Stimulated activated CD4-positive, alpha-beta T cell treated with anti-CD3 and anti-CD28 coated beads, Interleukin-1b, Interleukin-23, amount 100 ng/mL, for 1 hour (primary cell): ENCODE measurements at places on chromosomes 7 and 10.
A peak's percentile ranks its signal among the peaks of the same experiment; 100 is the strongest.

- peak; percentile 56 for DNase-seq
Observed at GRCh38 chr10:80444646-80445319, 9.3 kb upstream of the TSPAN14 start.

DNA sequence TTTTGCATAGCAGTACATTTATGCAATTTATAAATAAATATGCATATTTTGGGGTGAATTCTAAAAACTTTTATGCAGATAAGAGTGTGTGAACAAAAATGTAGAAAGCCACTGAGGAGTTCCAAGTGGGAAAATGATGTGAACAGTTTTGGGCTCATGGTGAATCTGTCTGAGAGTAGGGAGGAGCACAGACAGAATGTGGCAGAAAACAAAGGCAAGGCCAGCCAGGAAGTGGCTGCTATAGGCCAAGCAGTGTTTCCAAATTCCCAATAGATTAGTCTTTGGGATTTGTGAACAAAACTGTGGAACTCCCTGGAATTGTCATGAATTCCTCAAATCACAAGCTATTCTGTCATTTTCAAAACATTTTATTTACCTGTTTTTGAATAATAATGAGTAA lies 73.6 kb upstream of the AMPH start:
- DNase-seq, result no peak

DNA sequence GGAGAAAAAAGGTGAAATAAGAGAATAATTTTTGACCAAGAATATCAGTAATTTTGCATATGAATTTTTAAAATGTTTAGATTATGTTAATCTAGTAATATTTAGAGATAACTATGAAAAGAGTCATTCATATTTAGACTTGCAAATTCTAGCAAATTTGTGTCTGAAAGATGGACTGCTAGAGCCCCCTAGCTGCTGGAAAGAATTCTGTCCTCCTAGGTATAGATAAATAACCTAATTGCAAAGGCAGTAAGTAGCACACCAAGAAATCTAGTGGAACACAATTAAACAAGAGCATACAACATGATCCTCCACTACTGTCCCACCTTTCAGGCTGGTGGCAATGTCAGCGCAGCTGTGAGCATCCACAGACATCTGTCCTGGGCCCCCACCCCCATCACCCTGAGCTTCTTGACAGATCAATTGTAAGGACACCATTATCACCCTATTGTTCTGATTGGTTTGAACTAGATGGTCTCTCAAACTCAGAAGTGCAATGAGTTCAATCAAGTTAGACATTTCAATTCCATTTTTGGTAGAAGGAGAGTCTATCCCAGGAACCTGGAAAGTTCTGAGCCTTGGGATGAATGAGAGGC lies 15.0 kb upstream of the GFRA1 start:
- no peak for DNase-seq

DNA sequence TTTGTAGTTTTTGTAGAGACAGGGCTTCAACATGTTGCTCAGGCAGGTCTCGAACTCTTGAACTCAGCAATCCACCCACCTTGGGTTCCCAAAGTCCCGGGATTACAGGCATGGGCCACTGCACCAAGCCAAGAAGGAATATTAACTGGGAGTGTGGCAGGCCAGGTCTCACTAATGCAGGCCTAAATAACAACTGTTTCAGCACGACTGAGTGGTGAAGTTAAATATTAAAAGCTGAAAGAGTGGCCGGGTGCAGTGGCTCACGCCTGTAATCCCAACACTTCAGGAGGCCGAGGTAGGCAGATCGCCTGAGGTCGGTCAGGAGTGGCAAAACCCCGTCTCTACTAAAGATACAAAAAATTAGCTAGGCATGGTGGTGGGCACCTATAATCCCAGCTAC lies 21.1 kb downstream of the CHUK start:
- no peak for DNase-seq

GRCh38 chr10:71623098-71623985 lies 96.2 kb downstream of the C10orf105 start:
- no peak for DNase-seq

GRCh38 chr7:29431686-29432085 lies 131.9 kb upstream of the PRR15 start:
- DNase-seq, result no peak

GRCh38 chr10:113978802-113979201 lies 64.9 kb upstream of the ADRB1 start:
- no peak for DNase-seq
